ENCODE measurements at places on chromosomes 3 and 15.

- DNase-seq = no peak
Observed at GRCh38 chr3:77618686-77619085, 578.8 kb downstream of the ROBO2 start.

DNA sequence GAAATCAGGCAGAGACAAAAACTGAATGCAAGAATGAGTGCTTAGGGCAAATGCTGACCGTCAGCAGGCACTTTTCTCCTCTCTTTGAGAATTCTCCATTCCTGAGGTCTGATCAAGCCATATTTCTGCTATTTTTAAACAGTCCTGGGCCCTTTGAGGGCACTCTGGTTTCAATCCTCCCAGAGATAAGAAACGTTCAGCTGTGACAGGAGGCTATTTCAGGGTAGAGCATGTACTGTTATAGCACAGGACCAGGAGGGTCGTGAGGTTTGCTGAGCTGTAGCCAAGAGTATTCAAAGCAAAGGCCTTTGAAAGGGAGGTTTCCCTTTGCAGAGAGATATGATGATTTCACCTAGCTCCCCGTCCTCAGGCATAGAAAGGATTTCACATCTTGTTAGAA is 39.6 kb upstream of the PDZRN3 start:
- DNase-seq = no peak

- peak; percentile 53 for DNase-seq
Observed at GRCh38 chr15:56491110-56491722, 26.3 kb upstream of the MNS1 start.

GRCh38 chr3:116483135-116483534 is 37.8 kb upstream of the LSAMP start:
- DNase-seq = no peak

GRCh38 chr3:99776516-99777209 is 41.0 kb upstream of the CMSS1 start:
- DNase-seq = no peak

GRCh38 chr15:67145710-67146109 is 80.3 kb downstream of the SMAD3 start:
- no peak for DNase-seq

DNA sequence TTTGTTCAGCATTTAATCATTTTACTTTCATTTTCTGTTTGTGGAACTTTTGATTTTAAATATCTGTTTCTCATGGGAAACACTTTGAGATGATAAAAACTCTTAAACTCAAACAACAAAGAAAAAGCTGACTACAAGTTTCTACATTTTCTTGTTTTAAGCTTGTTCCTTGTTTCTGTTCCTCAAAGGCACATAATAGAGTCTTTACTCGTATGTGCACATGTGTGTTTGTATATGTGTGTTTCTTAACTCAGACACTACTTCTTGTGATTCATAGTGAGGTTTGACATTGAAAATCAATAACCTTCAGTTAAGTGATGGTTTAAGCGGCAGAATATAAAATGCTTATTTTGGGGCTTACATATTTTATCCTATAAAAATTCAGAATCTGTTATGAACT is 786.7 kb upstream of the EPHA6 start:
- DNase-seq = no peak

- DNase-seq = no peak
Observed at GRCh38 chr15:48112242-48112641, 8.5 kb upstream of the SLC24A5 start.

GRCh38 chr3:194632226-194632808 is 902 bp downstream of the TMEM44 start:
- DNase-seq = no peak

DNA sequence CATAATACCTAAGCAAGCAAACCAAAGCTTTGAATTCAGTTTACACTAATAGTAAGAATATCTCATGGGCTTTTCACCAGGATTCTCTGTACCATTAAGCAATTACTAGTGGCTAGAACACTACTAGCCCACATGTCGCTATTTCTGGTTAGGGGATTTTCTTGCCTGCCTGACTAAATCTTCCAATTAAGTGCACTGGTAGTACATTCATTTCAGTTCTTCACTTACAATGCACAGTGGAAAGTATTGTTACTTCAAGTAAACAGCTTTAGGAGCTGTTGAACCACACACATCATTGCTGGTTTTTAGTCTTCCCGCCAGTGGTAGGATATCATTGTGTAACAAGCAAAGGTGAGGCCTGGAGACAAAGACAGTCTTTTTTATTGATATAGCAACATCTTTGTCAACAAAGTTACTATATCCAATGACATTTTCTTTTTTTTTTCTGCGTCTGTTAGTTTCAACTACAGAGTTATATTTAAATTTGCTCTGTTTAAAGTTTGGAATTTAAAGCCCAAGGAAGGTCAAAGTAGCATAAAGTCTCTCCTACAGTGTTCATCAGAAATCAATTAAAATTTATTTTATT is 826.8 kb upstream of the NR2F2 start:
- no peak for DNase-seq

- DNase-seq = no peak
Observed at GRCh38 chr3:153621953-153622352, 459.9 kb downstream of the RAP2B start.

DNA sequence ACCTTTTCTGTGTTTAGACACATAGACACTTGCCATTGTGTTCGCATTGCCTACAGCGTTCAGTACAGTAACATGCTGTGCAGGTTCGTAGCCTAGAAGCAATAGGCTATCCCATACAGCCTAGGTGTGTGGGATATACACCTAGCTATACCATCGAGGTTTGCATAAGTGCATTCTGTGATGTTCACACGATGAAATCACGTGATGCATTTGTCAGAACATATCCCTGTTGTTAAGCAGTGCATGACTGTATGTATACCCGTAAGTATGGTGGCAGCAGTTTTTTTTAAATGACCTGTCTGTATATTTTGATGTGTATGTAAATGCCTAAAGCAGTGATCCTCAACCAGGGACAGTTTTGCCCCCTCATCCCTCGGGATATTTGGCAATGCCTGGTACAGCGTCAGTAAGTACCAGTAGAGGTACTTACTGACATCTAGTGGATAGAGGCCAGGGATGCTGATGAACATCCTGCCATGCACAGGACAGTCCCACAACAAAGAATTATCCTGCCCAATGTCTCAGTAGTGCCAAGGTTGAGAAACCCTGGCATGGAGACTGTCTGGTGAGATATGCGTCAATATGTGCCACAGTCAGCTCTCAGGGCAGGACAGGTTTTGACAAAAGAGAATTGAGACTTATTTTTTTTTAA is 129.1 kb downstream of the HCN4 start:
- no peak for DNase-seq

DNA sequence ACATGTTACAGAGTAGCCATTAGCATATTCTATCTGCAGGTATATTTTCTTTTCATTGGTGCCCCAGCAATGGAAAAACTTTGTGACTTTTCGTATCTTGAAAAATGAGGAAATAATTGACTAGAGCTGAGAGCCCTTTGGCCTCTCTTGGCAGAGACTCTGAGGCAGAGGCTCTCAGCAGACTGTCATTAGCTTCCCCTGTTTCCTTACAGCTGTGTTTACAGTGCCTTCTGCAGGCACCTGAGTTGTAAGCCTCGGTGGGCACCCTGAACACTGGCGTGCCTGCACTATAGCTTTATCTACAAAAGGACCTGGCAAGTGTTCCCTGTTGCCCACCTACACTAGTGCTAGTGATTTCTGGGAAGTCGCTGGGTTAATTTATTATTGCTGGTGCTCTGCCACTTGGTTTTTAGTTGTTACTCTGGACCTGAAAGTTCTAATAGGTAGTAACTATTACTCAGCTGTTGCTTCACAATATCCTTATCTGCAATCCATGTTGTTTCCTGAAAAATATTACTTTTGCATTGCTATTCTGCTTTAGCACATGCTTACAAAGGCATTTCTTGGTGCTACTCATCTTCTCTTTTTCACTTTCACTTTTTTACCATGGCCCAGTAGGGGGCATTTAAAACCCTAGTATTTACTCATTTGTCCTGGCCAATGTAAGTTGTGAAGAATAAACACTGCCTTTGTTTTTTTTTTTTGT is 7.8 kb upstream of the GPR171 start:
- DNase-seq = no peak

All from CD4-positive, alpha-beta T cell treated with Interleukin-4 for 1 hour (primary cell).